ENCODE measurements at places on chromosomes 11 and 22.

- DNase-seq = no peak
Observed at GRCh38 chr11:46886211-46886610, 32.1 kb downstream of the LRP4 start.

- DNase-seq = no peak
Observed at GRCh38 chr22:39419911-39420310, 20.3 kb downstream of the TAB1 start.

- DNase-seq = no peak
Observed at GRCh38 chr11:86148345-86148747, 79.5 kb upstream of the PICALM start.

DNA sequence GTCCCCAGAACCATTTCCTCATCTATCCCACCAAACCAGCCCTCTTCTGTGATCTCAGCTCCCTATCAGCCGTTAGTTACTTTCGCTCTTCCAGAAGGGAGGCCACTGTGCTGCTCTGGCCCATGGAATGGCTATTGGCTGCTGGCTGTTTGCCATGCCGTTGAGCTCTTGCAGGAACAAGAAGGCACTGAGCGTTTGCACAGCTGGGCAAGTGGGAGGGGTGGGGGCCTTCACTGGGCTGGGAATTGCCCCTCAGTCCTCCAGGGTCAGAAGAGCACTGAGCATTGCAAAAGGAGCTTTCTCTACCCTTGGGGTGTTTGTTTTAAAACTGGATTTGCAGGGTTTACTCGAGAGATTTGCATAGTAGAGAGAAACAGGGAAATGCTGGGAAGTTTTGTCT is 129.0 kb upstream of the PARVA start:
- peak; percentile 97 for DNase-seq

DNA sequence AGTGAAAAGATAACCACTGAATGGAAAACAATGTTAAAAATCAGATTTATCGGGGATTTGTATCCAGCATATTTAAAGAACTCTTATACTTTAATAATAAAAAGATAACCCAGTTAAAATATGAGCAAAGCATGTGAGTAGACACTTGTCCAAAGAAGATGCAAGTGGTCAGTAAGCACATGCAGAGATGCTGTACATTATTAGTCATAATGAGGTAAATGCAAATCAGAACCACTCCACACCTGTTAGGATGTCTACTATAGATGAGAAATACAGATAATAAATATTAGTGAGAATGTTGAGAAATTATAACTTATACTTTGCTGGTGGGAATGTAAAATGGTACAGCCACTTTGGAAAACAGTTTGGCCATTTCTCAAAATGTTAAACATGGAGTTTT is 28.0 kb downstream of the QSER1 start:
- DNase-seq = no peak

GRCh38 chr11:112523477-112523876 is 262.8 kb upstream of the PLET1 start:
- no peak for DNase-seq

- no peak for DNase-seq
Observed at GRCh38 chr11:109619498-109619897, 197.5 kb downstream of the C11orf87 start.

Measured in Caco-2 (cell line).